ENCODE measurements at places on chromosomes 4 and X.
A peak's percentile ranks its signal among the peaks of the same experiment; 100 is the strongest.

GRCh38 chr4:158729716-158730559 lies 6.7 kb upstream of the PPID start:
- DNase-seq = peak; percentile 35

- DNase-seq = peak; percentile 83
These were observed 14.6 kb downstream of the PHF8 start for GRCh38 chrX:54029529-54030143.

GRCh38 chr4:57605376-57605775 lies 495.2 kb upstream of the IGFBP7 start:
- DNase-seq = no peak

DNA sequence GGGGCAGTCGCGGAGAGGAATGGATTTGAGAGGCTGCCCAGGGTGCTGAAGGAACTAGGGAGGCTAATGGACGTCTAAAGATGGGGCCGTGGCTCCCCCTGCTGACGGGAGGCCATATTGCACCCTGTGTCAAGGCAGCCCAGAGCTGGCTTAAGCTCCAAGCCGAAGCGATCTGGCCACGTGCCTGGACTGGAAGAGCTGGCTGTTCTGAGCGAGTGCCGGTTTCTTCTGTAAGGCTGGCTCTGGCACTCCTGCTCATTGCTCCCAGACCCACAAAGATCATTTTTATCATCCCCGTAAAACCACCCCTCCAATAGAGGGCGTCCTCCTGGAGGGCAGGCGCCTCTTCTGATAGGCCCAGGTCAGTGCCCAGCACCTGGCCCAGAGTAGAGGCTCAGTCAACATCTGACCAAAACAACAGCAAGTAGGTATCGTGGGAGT lies 5.6 kb downstream of the PNCK start:
- peak; percentile 72 for DNase-seq

GRCh38 chrX:71636438-71637252 lies 18.3 kb upstream of the CXCR3 start:
- DNase-seq = peak; percentile 39

DNA sequence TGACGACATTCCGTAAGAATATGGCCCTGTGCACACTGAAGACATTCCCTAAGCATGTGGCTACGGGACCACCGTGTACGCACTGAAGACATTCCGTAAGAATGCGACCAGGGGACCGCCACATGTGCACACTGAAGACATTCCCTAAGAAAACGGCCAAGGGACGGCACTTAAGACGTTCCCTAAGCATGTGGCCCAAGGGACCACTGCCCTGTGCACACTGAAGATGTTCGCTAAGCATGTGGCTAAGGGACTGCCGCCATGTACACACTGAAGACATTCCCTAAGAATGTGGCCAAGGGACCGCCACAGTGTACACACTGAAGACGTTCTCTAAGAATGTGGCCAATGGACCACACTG lies 21.4 kb downstream of the DHRSX start:
- no peak for DNase-seq

DNA sequence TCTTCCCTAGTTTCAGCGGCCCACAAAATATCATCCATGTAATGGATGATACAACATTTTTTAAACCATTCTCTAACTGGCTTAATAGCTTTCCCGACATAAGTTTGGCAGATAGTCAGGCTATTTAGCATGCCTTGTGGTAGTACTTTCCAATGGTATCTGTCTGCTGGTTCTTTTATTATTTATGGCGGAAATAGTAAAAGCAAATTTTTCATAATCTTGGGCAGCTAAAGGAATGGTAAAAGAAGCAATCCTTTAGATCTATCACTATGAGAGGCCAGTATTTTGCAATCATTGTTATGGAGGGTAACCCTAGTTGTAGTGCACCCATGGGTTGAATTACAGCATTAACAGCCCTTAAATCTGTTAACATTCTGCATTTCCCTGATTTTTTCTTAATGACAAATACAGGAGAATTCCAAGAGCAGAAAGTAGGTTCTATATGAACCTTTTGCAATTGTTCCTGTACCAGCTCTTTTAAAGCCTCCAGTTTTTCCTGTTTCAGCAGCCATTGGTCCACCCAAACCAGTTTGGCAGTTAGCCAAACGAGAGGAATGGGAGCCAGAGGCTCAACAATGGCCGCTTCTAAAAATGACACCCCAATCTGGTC lies 14.3 kb upstream of the HSD17B11 start:
- DNase-seq = no peak

DNA sequence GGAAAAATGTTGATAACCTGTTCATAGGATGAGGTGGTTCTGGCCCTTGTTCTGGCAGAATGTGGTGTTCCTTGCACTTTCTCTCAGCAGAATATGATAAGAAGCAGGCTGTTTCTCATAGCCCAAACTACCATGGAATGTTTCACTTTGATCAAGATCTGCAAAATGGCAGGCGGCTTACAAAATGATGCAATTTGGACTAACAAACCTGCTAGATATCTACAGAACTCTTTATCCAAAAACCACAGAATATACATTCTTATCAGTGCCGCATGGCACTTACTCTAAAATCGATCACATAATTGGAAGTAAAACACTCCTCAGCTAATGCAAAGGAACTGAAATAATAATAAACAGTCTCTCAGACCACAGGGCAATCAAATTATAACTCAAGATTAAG lies 55.9 kb upstream of the ABCB7 start:
- DNase-seq = no peak

DNA sequence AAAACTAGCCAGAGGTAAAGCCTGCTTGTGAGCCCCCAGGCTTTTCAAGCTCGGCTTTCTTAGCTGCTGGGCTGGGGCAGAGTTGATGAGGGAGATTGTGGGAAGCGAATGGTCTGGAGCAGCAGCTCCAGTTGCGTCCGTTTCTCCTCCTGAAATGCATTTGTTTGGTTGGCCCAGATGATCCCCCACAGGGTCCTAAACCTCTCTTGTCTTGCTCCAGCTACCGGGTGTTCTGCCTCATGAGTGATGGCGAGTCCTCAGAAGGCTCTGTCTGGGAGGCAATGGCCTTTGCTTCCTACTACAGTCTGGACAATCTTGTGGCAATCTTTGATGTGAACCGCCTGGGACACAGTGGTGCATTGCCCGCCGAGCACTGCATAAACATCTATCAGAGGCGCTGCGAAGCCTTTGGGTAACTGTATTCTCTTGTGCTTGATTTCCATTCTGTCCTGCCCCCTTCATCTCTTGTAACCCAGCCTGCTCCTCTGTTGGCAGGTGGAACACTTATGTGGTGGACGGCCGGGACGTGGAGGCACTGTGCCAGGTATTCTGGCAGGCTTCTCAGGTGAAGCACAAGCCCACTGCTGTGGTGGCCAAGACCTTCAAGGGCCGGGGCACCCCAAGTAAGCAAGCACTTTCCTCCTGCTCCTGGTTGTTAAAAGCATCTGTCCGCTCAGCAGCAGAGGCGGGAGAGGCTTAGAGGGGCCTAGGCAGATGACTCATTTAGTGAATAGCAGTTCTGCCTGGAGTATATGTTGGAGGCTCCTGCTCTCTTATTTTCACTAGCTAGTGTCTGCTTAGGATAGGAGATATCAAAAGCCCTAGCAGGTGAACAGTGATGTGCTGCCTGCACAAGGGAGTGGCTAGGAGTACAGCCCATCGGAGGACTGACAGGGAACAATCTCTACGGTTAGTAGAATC lies 15.3 kb downstream of the TKTL1 start:
- no peak for DNase-seq

- DNase-seq = no peak
These were observed 22.4 kb upstream of the UGT2B4 start for GRCh38 chr4:69518102-69518501.

All from NCI-H345 (cell line).